ENCODE measurements at places on chromosomes 5 and 9.

- peak; percentile 29 for DNase-seq
These were observed 50.4 kb upstream of the PLPP1 start for GRCh38 chr5:55585206-55585610.

DNA sequence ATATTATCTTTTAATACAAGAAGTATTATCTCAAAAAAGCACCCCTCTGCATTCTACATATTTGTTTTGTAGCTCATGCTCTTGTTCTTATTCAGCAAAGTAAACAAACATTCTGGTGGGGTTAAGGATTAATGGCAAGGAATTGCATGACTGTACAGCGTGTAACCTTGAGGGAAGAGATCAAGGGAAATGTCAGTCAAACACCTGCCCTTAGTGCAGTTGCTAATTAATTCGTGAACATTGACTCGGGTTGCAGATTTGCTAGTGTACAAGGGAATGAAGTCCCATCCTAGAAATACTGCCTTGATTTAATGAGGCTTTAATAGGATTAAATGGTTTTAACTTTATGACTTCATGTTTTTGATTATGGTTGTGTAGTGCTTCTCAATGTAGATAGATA is 1758.1 kb downstream of the MAT2B start:
- DNase-seq: no peak

DNA sequence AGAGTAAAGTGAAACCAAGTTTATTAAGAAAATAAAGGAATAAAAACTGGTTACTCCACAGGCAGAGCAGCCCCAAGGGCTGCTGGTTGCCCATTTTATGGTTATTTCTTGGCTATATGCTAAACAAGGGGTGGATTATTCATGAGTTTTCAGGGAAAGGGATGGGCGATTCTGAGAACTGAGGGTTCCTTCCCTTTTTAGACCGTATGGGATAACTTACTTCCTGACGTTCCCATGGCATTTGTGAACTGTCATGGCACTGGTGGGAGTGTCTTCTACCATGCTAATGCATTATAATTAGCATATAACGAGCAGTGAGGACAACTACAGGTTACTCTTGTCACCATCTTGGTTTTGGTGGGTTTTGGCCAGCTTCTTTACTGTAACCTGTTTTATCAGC is 323.9 kb upstream of the PTGER4 start:
- DNase-seq: no peak

DNA sequence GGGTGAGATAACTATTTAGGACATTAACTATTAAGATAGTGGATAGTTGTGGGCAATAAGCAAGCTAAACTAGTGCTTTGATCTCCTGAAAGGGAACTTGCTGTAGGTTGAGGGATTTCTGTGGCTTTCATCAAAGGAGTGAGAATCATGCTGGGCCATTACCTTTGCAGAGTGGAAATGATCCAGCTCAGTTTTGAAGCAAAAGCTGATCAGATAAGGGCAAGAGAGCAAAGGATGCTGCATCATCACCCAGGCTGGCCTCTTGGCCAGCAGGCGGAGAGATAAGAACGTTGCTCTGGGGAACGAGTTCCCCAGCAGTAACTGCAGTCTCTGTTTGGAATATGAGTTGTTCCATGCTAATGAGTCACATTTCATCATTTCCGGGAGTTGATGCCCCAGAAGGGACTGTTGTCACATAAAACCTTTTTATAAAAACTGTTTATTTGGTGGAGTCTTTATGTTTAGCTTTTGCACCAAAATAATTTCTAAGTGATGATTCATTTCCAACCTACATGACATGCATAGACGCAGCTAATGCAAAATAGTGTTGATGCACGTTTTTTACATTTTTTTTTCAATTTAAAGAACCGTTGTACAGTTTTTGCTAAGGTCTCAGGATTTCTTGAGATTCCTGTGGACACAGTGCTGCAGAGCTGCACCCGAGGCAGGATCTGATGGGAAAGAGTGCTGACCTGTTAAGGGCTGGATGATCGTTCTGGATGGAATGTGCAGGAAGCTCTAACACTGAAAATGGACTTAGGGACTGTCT is 99.3 kb downstream of the ACTBL2 start:
- no peak for DNase-seq

GRCh38 chr9:2568689-2569088 is 52.9 kb upstream of the VLDLR start:
- DNase-seq: no peak

All from femur (tissue), 1 donor.